ENCODE measurements at places on chromosomes 3 and 15. TPM values are rescaled to one million over a fixed set of nuclear protein-coding genes. Genes with fewer than 3 reads are reported as not detected.

- DNase-seq = no peak
Observed at GRCh38 chr3:47794544-47794943, 8.4 kb upstream of the DHX30 start.

- no peak for DNase-seq
Observed at GRCh38 chr3:15711281-15711680, 86.5 kb downstream of the ANKRD28 start.

DNA sequence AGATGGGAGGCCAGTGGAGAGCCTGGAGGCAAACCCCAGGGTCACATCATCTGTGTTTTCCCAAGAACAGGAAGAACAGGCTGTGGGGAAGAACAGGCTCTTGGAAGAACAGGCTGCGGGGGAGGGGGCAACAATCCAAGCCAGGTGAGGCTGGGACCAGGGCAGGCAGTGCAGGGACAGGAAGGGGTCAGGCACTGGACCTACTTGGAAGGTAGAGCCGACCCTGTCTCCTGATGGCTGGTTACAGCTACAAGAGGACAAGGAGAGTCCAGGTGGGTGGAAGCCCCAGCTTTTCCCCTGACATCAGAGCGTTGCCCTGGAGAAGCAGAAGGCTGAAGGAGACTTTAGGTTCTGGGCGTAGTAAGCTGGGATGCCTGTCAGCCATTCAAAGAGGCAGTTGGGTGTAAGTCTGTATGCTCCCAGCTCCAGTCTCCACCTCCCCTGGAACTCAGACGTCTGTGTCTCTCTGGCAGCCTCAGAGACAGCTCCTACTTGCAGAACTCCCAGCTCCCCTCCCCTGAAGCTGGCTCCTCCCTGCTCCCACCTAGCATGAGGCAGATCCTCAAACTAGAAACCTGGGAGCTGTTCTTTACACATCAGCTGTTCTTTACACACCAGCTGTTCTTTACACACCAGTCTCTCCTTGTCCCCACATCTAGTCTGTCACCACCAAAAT, 130.9 kb downstream of the DNAJB8 start:
- no peak for DNase-seq

GRCh38 chr15:89018207-89018606, 70.0 kb upstream of the ABHD2 start:
- peak; percentile 70 for DNase-seq

DNA sequence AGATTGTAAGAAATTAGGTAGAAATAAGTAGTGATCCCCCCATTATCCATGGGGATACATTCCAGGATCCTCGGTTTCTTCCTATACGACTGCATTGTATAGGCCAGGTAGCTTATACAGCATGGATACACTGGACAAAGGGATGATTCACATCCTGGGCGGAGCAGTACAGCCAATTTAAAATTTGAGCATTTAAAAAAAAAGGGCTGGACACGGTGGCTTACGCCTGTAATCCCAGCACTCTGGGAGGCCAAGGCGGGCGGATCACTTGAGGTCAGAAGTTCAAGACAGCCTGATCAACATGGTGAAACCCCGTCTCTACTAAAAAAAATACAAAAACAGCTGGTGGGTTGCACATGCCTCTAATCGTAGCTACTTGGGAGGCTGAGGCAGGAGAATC, 976 bp upstream of the ARGFX start:
- no peak for DNase-seq

DNA sequence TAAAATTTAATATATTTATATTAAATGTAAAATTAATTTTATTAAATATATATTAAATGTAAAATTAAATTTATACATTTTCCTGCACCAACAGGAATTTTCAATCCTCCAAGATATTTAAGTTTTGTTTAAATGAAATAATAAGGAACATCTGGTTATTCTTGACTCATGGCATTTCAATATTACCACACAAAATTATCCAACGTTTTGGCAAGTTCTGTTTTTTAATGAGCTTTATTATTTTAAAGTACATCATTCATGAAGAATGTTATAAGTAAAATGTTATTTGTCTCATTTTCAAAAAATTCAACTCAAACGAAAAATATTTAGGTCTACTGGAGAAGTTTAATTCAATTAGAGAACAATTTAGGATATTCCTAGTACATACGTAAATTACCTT, 811.4 kb downstream of the NAALADL2 start:
- no peak for DNase-seq

DNA sequence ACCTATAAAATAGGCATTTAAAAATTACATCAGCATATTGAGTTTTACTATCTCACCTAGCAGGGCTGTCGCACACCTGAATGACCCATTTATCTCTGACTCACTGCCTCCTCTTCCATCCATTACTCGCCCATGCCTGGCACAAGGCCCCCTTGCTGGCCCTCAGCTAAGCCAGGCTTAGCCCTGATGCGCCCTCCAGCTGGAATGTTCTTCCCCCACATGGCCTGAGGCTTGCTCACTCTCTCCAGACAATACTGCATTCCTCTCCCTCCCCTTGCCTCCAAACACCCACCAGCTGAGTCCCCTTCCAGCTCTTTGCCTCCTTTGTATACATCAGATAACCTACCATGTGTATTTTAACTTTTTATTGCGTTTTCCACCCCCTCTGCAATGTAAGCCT, 7.2 kb downstream of the SH3BP5 start:
- no peak for DNase-seq

- no peak for DNase-seq
Observed at GRCh38 chr3:12588039-12589009, 31.4 kb downstream of the MKRN2 start.

GRCh38 chr3:184889312-184889904, 77.4 kb downstream of the VPS8 start:
- DNase-seq = no peak

DNA sequence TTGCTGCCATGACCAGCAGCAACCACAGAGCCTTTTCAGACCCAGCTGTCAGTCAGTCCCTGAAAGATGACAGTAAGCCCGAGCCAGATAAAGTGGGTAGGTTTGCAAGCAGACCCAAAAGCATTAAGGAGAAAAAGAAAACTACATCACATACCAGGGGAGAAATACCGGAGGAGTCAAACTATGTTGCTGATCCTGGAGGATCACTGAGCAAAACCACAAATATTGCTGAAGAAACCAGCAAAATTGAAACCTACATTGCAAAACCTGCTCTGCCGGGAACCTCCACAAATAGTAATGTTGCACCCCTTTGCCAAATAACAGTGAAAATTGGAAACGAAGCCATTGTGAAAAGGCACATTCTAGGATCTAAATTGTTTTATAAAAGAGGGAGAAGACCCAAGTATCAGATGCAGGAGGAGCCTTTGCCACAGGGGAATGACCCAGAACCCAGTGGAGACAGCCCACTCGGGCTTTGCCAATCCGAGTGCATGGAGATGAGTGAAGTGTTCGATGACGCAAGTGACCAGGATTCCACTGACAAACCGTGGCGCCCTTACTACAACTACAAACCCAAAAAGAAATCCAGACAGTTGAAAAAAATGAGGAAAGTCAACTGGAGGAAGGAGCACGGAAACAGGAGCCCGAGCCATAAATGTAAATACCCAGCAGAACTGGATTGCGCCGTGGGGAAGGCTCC, 42.1 kb upstream of the RASA2 start:
- no peak for DNase-seq

DNA sequence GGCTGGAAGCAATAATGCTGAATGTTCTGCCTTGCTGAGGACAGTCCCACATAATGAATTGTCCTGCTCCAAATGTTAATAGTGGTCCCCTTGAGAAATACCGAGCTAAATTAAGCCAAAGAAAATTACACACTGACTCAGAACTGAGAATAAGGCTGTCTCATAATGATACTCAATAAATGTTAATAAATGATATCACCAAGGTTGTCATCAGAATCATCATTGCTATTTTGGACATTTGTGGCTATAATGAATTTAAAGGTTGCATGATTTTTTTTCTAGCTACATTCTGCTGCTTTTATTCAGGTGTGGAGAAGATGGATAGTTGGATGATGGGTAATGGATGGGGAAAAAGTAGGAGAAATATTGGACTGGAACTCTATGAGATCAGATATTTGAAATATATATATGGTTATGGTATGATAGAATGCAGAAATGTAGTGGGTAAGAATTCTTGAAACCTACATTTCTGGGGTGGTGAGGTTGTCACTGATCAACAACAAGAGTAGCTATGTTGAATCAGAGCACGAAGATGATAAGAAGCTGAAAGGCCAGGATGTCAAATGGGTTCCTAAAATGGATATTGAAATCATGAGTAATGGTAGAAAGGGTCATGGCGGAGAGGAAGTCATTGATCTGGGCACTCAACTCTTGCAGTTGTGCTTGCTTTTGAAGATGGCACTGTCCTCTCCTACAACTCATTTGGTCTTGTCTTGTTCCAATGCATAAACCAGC, 12.8 kb downstream of the CHST2 start:
- no peak for DNase-seq

DNA sequence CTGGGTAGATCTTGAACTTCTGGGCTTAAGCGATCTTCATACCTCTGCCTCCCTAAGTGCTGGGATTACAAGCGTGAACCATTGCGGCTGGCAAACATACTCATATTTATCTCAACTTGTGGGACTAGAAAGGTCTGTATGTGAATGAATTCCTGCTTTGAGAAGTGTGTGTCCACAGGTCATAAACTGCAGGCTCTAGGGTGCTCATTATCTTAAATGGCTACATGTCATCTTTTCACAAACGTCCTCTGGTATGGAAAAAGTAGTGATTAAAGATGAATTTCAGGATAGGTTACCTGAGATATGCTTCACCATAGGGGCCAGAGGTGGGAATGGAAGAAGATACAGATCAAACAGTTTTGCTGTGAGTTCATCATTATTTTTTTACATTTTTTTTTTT, 7.8 kb upstream of the HDAC11 start:
- DNase-seq = no peak

PODXL2 gene
- total RNA-seq = 1.7 TPM

TMEM266 gene
- total RNA-seq = not detected

DNA sequence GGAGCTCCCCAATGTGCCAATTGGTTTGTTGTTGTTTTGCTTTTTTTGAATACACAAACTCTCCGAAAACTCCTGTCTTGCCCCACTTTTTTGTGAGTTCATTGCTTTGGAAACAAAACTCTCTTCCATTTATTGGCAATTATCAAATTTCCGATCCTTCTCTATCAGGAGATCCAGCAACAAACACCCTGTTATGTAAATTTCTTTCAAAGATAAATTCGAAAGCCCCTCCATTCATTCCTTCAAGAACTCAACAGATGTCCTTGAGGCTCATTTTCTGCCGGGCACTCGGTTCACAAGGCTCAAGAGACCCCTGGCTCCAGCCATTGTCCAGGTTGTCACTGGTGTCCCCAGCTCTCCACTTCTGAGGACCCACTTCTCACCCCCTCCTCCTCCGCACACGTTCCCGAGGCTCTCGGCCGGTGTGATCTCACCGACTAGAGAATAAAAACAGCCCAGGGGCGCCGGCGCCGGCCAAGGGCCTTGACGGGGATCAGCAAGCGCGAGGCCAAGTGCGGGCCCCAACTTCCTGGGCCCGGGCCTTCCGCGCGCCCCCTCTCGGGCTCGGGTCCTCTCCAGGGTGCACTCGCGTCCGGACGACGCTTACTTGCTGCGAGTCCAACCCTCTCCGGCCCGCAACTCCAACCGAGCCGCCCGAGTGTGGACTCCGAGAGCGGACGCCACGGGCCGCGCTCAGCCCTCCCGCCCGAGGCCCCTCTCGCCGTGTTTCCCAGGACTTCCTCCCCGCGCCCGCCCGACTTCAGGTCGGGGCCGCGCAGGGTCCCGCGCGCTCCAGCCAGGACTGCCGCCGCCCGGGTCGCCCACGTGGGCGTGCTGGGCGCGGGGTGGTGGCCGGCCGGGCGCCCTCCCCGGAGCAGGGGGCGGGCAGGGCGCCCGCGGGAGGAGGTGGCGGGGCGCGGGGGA, 533 bp upstream of the SMAD3 start:
- peak; percentile 63 for DNase-seq

GRCh38 chr3:117454908-117455307, 745.3 kb downstream of the TUSC7 start:
- DNase-seq = no peak

- no peak for DNase-seq
Observed at GRCh38 chr3:52934630-52935530, 37.5 kb upstream of the STIMATE start.

GRCh38 chr3:62238003-62238402, 135.3 kb downstream of the FEZF2 start:
- no peak for DNase-seq

- peak; percentile 14 for DNase-seq
Observed at GRCh38 chr15:53978253-53978906, at the start of gene UNC13C. Gene UNC13C (plus strand): TSS chr15:53978441. CDS start chr15:54012904, 34,463 bp downstream.
